ENCODE measurements at places on chromosomes 6 and 20. TPM values are rescaled to one million over a fixed set of nuclear protein-coding genes. Genes with fewer than 3 reads are reported as not detected.

SASH1 gene
- 48.4 TPM for polyA plus RNA-seq

SIRPD gene
- not detected for polyA plus RNA-seq

DNA sequence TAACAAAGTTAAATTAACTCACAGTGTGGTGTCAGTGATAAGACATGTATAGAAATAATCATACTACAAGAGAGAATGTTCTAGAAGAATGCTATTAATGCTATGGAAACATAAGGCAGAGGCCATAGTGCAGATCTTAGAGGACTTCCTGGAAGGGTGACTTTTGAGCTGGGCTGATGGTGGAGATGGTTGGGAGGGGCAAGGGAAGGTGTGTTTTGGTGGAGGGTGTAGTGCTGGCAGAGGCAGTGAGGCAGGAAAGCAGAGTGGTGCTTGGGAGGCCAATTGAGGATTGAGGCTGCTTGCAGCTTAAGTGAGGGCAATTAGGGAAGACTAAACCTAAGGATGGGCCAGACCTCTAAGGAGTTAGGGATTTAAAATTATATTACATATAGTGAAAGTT lies 58.5 kb upstream of the FNDC1 start:
- DNase-seq, result no peak

GRCh38 chr6:44531442-44532015 lies 144.0 kb downstream of the CDC5L start:
- no peak for DNase-seq

DNA sequence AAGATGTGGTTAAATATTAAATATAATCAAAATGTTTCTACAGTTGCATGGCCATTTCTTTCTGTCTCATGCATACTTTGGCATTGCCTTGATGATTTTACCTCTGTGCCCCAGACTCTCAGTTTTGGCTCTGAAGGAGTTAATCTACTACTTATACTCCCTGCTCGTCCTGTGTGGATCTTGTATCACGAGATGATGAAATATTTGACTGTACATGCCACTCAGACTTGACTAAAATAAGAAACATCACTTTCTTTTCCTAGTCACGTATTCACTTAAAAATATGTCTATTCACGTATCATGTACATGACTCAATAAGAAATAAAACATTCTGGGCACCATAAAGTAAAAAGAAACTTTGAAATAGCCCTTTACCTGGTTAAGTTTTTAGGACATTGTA lies 397.7 kb downstream of the RFPL4B start:
- no peak for DNase-seq

- DNase-seq, result peak; percentile 37
These were observed 30.5 kb upstream of the AKAP12 start for GRCh38 chr6:151209071-151209831.
